Stimulated activated CD8-positive, alpha-beta memory T cell treated with anti-CD3 and anti-CD28 coated beads, Interleukin-4, amount 100 ng/mL, for 4 hours (primary cell): ENCODE measurements at places on chromosomes 13 and 19.

DNA sequence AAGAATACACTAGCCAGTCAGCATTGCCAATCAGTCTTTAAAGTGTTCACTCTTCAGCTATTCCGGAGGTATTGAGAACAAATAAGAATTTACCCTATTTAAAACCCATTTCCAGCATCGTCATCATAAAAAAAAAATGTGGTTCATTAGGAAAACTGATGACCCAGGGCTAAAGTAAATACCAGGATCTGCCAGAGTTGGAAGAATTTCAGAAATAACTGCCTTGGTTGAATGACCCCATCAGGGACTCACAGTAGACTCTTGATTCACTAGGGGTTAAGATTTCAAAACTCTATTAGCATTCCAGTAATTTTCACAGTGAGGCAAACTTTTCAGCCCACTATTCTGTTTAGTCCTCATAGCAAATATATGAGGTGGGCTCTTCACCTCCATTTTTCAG, 377.0 kb downstream of the ITGBL1 start:
- DNase-seq = no peak

GRCh38 chr13:78862446-78862845, 203.5 kb upstream of the OBI1 start:
- no peak for DNase-seq

DNA sequence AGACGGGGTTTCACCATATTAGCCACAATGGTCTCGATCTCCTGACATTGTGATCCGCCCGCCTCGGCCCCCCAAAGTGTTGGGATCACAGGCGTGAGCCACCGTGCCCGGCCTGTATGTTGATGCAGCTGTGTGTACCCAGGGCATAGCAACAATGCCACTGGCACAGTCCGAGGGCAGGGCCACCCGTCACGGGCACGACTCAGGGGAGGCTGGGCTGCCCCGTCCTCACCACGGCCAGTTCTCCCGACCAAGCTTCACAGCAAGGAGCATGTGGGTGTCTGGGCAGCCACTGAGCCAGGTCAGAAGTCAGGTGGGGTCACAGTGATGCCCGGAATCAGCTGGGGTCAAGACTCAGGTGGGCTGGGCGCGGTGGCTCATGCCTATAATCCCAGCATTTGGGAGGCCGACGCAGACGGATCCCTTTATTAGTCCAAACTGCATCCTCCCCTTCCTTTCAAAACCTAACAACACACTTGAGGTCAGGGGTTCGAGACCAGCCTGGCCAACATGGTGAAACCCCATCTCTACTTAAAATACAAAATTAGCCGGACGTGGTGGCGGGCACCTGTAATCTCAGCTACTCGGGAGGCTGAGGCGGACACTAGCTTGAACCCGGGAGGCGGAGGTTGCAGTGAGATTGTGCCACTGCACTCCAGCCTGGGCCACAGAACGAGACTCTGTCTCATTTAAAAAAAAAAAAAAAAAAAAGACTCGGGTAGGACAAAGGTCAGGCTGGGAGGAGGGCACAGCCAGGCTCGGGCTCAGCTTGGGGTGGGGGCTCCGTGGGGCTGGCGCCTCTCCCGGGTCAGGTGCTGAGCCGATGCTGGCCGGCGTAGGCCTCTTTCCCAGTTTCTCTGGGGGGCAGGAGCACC, 1.2 kb upstream of the CDC34 start:
- DNase-seq = no peak

DNA sequence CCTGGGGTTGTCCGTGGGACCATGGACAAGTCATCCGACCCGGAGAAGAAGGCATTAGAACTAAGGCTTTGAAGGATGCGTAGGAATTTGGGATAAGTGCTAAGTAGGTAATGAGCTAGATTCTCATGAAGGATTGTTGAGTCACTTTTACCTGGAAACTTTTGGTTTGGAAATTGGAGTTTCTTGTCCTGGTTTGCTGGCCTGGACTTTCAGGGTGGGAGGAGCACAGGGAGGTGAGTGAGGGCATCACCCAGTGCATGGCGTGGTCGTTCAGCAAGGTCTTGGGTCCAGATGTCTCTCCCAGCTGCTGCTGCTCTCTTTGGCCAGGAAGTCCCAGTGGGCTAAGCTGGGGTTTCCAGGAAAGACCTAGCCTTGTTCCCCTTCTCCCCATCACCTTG, 7.6 kb downstream of the NFIC start:
- DNase-seq = no peak

DNA sequence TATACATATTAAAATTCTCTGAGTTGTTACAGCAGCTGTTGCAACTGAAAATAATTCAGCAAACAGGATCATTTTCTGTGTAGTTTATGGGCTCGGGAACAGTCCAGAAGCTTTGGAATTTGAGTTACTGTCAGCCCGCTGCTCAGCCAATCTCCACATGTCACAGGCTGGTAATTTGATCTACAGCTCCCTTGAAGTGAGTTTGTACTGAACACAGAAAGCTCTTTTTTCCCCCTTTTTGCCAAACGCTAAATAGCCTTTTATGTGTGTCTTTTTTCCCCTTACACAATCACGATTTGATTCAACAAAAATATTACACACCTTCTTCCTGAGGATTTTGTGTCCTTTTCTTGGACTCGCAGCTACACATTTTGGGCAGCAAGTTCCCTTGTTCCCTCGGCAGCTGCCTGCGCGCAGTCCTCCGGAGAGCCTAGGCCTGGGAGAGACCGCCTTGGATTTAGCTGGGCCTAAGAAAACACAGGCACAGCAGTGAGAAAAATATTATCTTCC, 371.4 kb downstream of the KCNRG start:
- no peak for DNase-seq

DNA sequence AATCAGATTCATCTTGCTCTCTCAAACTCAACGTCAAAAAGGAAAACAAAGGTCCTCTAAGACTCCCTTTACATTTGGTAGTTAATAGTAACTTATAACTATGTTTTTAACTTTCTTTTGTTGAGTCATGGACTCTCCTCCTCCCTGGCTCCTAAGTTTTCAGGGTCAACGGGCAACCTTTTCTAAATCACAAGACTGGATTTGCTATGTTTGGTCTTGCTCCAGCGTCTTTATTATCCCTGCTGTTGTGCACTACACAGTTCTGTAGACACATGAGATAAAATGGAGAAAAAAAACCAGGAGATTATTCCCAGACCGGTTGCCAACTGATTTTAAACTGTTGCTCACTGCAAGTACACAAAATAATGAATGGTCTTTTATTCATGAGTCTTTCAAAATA, 1.9 kb upstream of the ITM2B start:
- no peak for DNase-seq

- peak; percentile 43 for DNase-seq
Measured at GRCh38 chr19:42290523-42291434, 11.2 kb upstream of the PRR19 start.

GRCh38 chr13:97191615-97192014, 30.5 kb upstream of the MBNL2 start:
- DNase-seq = no peak

DNA sequence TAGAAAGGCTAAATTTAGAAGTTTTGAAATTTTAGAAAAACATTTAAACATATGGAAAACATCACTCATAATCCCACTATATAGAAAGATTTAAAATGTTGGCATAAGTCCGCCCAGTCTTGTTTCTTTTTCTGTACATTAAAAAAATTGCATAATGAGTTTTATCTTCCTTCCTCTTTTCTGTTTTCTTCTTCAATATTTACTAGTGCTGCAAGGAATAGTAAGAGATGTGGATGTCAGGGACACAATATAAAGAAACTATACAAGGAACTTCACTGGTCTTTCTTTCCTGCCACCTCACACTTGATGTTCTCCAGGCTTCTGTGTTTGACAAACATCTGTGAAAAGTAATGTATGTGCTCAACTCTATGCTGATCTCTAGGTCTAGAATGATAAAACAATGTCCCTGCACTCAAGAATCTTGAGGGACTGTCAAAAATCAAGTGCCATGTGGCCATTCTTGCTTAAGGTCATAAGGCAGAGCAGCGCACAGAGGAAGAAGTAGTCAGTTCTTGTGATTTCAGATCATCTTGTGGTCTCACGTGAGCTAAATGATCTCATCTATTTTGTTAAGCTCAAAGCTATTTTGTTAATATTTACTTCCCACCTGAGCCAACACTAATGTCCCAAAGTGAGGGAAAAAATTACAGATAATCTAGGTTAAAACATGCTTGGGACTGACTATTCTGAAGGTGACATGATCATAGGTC, 186.9 kb upstream of the OBI1 start:
- no peak for DNase-seq

DNA sequence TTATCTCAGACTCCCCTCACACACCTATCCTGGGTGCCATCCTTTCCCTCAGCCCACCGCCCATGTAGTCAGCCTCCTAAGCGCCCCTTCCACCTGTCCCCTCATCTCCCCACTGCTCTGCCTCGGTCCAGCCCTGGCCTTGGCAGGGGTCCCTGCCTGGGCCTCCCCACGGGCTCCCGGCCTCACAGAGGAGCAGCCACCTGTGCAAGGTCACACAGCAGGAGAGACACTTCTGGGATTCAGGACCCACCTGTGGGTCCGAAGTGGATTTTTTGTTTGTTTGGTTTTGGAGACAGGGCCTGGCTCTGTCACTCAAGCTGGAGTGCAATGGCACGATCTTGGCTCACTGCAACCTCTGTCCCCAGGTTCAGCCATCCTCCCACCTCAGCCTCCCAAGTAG, 713 bp upstream of the UPK1A start:
- no peak for DNase-seq

DNA sequence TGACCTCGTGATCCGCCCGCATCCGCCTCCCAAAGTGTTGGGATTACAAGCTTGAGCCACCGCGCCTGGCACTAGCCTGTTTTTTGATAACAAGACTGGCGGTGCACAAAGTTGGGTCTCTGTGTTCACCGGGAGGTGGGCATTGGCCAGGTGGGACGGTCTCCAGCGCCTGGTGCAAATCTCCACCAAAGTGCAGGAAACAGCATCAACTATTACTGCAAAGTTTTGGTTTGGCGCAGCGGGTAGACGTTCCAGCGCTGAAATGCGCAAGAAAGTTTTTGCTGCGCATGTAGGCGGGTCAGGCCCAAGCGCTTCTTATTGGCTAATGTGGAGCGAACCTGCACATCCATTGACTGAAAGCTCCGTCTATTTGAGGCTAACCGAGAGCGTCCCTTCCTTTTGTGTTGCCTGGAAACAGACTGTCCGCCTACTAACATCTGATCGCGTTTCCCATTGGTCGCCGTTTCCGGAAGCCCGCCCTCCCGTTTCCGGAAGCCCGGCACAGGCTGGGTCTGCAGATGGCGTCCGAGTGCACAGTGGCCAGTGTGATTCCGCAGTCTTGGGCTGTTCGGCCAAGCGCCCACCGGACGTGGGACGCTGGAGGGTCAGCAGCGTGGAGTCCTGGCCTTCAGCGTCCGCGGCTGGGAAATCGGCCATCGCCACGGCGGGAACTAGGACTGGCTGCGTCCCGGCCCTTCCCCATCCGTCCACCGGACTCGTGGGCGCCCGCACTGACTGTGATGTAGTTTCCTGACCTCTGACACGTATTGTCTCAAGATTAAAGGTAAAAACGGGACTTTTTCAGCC, 53.3 kb upstream of the ZNF527 start:
- DNase-seq = peak; percentile 85

GRCh38 chr13:99415014-99415650, 86.1 kb upstream of the TM9SF2 start:
- DNase-seq = no peak

- no peak for DNase-seq
Measured at GRCh38 chr13:74444864-74445479, 310.8 kb upstream of the KLF12 start.

DNA sequence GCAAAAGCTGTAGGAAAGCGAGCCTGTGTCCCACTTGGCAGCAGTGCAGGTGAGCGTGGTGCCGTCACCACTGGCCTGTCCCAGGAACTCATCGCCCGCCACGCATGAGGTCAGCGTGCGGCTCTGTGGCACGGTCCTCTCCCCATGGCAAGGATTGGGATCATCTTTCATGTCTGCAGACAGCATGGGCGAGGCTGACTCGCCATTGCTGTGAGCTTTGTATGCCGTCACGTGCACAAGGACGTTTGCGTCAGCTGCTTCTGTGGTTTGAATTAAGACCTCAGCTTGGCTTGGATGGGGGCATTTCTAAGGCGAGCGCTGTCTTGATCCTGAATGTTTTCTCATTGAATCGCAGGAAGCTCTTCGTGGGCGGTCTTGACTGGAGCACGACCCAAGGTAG, 9.8 kb downstream of the DAZAP1 start:
- no peak for DNase-seq

DNA sequence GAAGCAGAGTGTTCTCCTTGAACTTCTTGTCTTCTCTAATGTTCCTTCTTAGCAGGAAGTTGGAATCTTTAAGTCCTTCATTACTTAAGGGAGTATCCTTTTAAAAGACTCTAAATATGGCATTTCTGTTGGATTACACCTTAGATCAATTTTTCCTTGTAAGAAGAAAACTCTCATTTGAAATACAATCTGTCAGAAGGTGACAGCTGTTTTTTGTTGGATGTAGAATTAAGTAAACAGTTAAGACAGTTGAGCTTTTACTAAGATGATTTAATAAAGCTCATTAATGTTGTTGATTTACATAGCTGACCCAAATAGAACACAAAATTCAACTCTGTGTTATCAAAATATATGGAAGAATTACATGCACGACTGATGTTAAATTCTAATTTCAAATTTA, 16.7 kb upstream of the MBNL2 start:
- no peak for DNase-seq

DNA sequence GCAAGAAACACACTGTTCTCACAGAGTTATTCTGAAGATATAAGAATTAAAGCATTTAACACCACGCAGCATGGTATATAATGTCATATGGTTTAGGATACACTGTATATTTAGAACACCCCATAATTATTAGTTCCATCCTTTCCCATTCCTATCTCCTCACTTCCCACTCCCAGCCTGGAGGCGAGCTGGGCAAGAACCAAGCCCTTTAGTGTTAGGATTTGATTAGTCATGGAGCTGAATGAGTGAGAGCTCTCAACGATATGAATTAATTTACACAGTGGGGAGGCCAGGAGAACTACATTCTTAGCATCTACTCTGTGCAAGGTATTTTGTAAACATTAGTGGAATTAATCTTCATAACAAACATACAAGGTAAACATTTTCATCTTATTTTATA, 934.3 kb downstream of the DIAPH3 start:
- no peak for DNase-seq

DNA sequence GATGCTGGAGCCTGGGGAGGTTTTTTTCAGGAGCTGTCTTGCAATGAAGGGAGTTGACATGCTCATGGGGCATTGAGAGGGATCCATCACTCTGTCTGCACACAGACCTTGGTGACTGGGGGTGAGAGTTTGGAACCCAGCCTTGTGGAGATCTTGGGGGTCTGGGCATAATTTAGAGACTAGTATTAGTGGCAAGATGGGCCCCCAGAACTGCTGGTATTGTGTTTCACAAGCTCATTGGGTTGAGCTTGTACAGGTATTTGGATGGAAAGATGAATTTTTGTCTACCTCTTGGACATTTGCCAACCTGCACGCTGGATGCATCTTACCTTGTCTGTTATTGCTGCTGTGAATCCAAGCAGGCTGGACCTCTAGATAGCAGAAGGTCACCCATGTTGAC, at the start of gene OR2Z1:
TSS of gene OR2Z1 (plus strand) at position 301 of the 400 bp plus-strand sequence. CDS start 9,395 bp downstream, outside the sequence.
- DNase-seq = no peak

DNA sequence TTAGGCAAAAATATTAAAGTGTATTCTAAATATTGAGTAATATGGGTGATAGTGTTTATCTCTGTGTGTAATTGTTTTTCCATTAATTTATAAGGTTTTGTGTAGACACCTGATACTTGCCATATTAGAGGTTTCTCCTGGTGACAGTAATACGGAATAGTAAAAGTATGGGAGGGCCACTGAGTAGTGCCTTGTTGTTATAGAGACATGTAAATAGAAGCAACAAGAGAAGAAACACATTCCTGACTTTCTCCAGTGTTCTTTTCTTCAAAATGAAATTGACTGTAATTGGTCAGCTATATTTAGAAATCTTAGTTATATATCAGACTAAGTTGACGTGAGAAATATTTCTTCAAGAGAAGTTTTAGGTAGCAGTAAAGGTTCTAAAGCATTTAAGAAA, 18.5 kb downstream of the RNASEH2B start:
- no peak for DNase-seq
